NCI-H187 treated with DMSO at 0.1 percent for 48 hours (cell line): ENCODE measurements at places on chromosomes 13 and 19.
A peak's percentile ranks its signal among the peaks of the same experiment; 100 is the strongest.

DNA sequence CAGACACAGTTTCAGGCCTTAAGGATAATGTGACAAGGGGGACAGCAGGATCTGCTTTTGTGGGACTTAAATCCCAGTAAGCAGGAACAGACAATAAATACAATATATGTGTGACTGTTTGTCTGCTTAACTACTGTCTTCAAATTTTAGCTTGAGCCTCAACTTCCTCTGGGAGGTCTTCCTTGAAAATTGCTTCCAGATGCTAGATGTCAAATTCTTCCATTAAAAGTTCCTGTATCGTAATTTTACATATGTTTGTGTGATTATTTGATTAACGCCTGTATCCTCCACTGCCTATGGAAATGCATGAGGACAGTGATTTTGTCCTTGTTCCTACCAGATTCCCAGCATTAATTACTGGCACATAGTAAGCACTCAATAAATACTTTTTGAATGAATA lies 385.5 kb downstream of the NDFIP2 start:
- no peak for DNase-seq

GRCh38 chr13:33051632-33052031 lies 35.4 kb downstream of the KL start:
- DNase-seq = no peak

DNA sequence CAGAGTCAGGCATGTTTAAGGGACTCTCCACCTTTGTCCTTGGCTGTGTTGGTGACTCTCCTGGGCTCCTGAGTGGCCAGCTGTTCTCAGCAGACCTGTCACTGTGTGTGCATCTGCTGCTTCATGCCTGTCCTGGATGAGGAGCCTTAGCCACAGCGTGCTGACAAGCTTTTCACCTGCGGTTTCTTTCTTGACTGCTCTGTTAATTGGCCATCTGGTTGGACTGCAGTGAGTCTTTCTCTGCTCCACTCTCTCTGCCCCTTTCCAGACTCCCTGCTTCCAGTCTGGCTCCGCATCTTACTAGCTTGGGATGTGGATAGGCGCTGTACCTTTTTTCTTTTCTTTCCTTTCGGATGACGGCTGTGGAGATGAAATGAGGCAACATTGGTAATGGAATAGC lies 38.8 kb downstream of the POLR1D start:
- DNase-seq = no peak

DNA sequence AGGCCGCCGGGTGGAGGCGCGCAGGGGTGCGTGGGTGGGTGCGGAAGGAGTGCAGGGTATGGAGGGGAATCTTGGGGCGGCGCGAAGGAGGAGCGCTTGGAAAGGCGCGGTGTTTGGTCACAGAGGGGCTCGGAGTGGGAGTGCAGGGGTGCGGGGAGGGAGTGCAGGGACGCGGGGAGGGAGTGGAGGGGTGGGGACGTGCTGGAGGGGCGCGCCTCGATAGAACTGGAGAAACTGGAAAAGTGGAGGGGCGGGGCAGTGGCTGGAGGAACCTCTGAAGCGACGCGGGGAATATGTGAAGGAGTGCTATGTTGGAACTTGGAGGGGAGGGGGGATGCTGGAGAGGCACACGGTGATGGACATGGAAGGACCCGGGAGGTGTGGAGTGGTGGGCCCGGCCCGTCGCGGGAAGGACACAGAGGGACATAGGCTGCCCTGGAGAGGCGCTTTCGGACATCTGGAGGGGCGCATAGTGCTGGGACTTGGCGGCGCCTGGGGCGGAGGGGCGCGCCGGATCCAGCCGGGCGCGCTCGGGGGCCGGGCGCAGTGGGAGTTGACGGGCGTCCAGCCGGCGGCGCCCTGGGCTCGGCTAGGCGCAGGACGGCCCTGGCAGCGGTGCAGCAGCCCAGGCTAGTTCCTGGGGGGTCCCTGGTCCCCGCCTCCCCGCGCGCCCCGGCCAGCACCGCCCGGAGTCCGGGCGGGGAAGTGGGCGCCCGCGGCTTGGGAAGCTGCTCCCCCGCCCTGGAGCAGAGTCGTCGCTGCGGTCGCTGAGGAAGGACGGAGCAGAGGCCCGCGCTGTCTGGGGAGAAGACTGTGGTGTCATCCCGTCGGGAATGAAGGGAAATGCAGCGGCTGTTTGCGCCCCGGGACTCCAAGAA lies 20.8 kb upstream of the SGCG start:
- DNase-seq = no peak

GRCh38 chr19:32976223-32976805 lies 4.3 kb downstream of the FAAP24 start:
- peak; percentile 29 for DNase-seq

- no peak for DNase-seq
These were observed at the start of gene CILP2 for GRCh38 chr19:19538061-19538784. Gene CILP2 (plus strand): TSS chr19:19538265. CDS start chr19:19538350, 85 bp downstream.

- DNase-seq = peak; percentile 4
These were observed 40.0 kb upstream of the KL start for GRCh38 chr13:32976056-32976805.

DNA sequence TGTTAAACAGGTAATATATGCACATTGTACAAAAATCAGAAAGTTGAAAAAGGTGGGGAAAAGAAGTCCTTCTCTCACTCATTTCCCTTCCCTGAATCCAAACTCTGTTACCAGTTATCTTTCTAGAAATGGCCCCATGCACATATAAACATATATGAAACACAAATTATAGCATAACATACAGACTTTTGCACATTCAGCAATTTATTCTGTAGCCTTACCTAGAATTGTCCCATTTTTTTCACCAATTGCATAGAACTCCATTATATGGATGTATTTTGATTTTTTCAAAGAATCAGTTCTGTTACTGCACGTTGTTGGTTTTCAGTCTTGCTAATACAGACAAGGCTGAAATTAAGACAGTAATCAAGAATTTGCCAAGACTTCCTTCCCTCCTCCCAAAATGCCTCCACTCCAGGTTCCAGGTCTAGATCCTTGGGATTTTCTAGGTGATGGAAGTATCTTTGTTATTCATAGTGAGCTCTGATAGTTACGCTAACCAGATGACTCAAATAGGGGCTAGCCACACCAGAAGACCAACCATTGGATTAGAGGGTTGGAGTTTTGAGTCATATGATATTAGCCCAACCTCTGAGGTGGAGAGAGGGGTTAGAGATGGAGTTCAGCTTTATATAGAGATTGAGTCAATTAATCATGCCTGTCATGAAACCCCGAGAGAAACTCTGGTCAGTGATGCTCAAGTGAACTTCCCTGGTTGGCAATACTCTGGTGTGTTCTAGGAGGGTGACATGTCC lies 30.7 kb downstream of the GPR180 start:
- DNase-seq = no peak
